DND-41 (cell line): ENCODE measurements at places on chromosomes 11 and 22.

- H3K4me3 ChIP-seq, result no peak overlapping the region
- no peaks in the 10 kb centered on the region for H3K36me3 ChIP-seq
- peaks cover 7% of the 10 kb centered on the region for H3K27me3 ChIP-seq
- no peaks in the 10 kb centered on the region for H3K4me1 ChIP-seq
Observed at GRCh38 chr11:7347611-7348431, 96.1 kb downstream of the SYT9 start.

- no peak overlapping the region for H3K27ac ChIP-seq
- peak; percentile 49 for DNase-seq
- no peaks in the 10 kb centered on the region for H3K27me3 ChIP-seq
- peaks cover 26% of the 10 kb centered on the region for H3K4me1 ChIP-seq
Observed at GRCh38 chr22:21624120-21624879, 5.5 kb downstream of the YDJC start.

- H3K27ac ChIP-seq, result peak overlapping the region; percentile 50; the same call in 1 of the 2 replicates
- no peaks in the 10 kb centered on the region for H3K27me3 ChIP-seq
- DNase-seq, result no peak
- H3K4me1 ChIP-seq, result peaks cover 11% of the 10 kb centered on the region
Observed at GRCh38 chr22:50563413-50564160, 868 bp upstream of the SYCE3 start.

DNA sequence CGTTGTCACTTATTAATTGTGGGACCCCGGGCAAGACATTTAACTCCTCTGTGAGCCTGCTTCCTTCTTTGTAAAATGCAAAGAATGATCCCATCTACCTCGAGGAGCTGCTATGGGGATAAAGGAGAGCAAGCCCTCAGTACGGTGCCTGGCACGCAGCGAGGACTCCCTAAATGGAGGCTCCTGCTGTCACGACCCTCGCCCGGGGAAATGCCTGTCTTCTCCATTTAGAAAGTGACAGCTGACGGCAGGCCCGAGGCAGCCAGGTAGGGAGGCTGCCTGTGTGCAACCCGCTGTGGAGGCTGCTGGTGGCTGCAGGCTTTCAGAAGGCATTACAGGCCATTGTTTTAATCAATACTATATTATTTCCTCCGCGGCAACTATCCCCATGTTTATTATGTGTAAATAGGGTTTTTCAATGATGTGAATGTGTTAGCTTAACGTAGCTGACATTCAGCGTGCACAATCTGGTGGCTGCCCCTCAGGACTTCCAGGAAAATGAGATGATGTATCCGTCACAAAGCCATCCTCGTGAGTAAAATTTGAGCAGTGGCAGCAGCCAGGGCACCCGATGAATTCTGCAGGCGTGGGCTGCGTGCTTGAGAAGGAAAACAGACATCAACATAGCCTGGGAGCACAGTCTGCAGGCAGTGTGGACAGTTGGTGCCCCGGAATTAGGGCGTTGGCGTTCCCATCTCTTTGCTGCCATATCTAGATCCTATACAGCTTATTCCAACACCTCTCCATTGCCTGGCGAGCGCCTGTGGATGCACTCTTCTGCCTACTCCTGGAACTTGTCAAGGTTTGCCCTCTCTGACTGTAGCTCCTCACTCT lies 228.3 kb downstream of the ST3GAL4 start:
- H3K27ac ChIP-seq, result no peak overlapping the region
- no peak overlapping the region for H3K4me3 ChIP-seq
- no peaks in the 10 kb centered on the region for H3K36me3 ChIP-seq
- H3K4me1 ChIP-seq, result no peaks in the 10 kb centered on the region
- H3K27me3 ChIP-seq, result peaks cover 24% of the 10 kb centered on the region
- DNase-seq, result no peak

GRCh38 chr11:43933608-43934551 lies 8.6 kb upstream of the C11orf96 start:
- no peak overlapping the region for H3K27ac ChIP-seq
- no peak for DNase-seq
- no peaks in the 10 kb centered on the region for H3K27me3 ChIP-seq
- H3K4me3 ChIP-seq, result no peak overlapping the region
- no peaks in the 10 kb centered on the region for H3K36me3 ChIP-seq

- H3K4me1 ChIP-seq, result peaks cover 9% of the 10 kb centered on the region
- no peaks in the 10 kb centered on the region for H3K36me3 ChIP-seq
- peaks cover 12% of the 10 kb centered on the region for H3K27me3 ChIP-seq
Observed at GRCh38 chr11:10602366-10602765, 33.9 kb upstream of the LYVE1 start.

- peak overlapping the region; percentile 78 for H3K4me3 ChIP-seq
- peaks cover 19% of the 10 kb centered on the region for H3K36me3 ChIP-seq
- no peaks in the 10 kb centered on the region for H3K27me3 ChIP-seq
- H3K27ac ChIP-seq, result peak overlapping the region; percentile 75
- peaks cover 48% of the 10 kb centered on the region for H3K4me1 ChIP-seq
Observed at GRCh38 chr11:45803971-45804760, 783 bp upstream of the SLC35C1 start.

DNA sequence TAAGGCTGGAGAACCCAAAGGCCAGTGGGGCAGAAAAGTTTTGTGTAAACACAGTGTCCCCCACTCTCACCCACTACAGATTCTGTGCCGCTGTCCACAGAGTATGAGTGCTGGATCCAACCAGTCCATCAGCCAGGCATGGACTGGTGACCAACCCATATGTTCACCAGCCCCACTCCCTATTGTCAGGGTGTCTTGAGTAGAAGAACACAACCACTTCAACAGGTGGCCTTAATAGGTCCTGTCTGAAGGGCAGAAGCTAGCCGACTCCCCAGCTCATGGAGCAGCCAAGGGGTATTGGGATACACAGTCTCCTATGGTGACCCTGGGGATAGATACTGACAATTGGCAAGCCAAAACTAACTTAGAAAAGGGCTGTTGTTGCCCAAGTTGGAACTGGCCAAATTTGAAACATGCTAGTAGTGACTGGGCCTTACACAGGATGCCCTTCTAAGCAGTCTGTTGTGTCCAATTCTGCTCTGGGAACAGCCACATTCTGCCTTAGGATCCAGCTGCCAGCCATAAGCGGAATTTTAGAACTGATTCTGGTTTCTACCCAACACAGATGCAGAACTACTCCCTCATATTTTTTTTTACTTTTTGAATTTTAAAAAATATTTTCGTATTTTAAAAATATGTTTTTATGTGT lies 19.8 kb upstream of the PGM2L1 start:
- no peak overlapping the region for H3K27ac ChIP-seq
- H3K4me1 ChIP-seq, result peaks cover 7% of the 10 kb centered on the region; the same call in 1 of the 2 replicates
- no peaks in the 10 kb centered on the region for H3K36me3 ChIP-seq
- H3K27me3 ChIP-seq, result peaks cover 10% of the 10 kb centered on the region
- H3K4me3 ChIP-seq, result no peak overlapping the region

- no peak overlapping the region for H3K4me3 ChIP-seq
- no peaks in the 10 kb centered on the region for H3K4me1 ChIP-seq
- H3K27me3 ChIP-seq, result peaks cover 15% of the 10 kb centered on the region
- no peak overlapping the region for H3K27ac ChIP-seq
Observed at GRCh38 chr22:32080904-32081303, 37.8 kb downstream of the SLC5A1 start.

GRCh38 chr11:19874266-19874665 lies 161.6 kb downstream of the NAV2 start:
- no peak overlapping the region for H3K4me3 ChIP-seq
- H3K27ac ChIP-seq, result no peak overlapping the region
- no peak for DNase-seq
- H3K36me3 ChIP-seq, result no peaks in the 10 kb centered on the region
- H3K27me3 ChIP-seq, result peaks cover 5% of the 10 kb centered on the region
- H3K4me1 ChIP-seq, result no peaks in the 10 kb centered on the region

DNA sequence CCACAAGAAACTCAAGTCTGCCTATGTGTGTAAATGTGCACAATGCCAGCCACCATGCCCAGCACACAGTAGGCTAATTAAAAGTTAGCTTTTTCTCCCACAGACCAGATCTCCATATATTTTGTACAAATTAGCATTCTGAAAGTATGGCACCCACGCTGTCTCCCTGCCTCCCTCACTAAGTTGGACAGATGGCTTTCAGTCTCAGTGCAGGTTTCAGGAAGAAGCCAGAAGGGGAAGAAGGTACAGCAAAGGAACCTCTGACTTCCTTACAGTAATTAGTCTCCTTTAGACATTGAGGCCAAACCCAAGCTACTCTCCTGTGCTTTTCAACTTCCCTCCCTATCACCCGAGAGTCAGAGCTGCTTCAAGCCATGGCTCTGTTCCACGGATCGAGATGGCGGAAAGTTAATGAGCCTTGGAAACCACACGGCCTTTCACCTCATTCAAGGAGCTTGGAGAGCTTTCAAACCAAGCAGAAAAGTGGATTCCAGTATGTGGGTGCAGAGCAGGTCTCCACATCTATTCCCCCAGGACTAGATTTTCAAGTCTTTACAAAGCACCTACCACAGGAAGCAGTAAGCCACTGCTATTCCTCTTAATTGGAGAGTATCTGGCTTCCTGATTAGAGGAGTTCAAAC lies 221.1 kb upstream of the NARS2 start:
- H3K36me3 ChIP-seq, result no peaks in the 10 kb centered on the region
- H3K27me3 ChIP-seq, result peaks cover 3% of the 10 kb centered on the region
- DNase-seq, result no peak
- H3K4me3 ChIP-seq, result no peak overlapping the region

- no peak overlapping the region for H3K4me3 ChIP-seq
- H3K27ac ChIP-seq, result no peak overlapping the region
- no peaks in the 10 kb centered on the region for H3K4me1 ChIP-seq
- no peak for DNase-seq
Observed at GRCh38 chr11:118078911-118079411, 2.1 kb downstream of the TMPRSS4 start.

DNA sequence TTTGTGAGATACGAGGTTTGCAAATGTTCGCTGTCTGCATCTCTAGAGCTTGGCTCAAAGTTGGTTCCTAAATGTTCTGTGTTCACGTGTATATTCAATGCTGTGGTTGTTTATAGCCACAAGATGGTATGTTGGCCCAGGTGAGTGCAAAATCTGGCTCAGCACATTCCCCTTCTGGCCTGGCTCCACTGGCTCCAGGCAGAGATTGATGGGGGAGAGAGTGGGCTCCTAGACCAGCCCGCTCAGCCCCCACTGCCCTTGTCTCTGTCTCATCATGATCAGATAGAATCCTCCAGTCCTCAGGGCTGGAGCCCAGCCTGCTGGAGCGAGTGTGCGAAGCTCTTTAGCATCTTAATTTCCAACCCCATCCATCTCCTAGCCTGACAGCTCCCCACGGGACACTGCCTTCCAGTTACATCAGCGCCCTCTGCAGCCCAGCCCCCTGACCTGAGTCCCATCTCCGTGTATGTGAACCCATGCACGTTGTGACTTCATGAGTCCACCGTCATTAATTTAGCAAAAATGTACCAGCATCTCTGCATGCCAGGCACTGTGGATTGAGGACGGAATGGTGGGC lies 2.0 kb downstream of the P2RX3 start:
- no peak for DNase-seq
- H3K4me3 ChIP-seq, result no peak overlapping the region
- peaks cover 10% of the 10 kb centered on the region for H3K4me1 ChIP-seq
- peaks cover 6% of the 10 kb centered on the region for H3K27me3 ChIP-seq

DNA sequence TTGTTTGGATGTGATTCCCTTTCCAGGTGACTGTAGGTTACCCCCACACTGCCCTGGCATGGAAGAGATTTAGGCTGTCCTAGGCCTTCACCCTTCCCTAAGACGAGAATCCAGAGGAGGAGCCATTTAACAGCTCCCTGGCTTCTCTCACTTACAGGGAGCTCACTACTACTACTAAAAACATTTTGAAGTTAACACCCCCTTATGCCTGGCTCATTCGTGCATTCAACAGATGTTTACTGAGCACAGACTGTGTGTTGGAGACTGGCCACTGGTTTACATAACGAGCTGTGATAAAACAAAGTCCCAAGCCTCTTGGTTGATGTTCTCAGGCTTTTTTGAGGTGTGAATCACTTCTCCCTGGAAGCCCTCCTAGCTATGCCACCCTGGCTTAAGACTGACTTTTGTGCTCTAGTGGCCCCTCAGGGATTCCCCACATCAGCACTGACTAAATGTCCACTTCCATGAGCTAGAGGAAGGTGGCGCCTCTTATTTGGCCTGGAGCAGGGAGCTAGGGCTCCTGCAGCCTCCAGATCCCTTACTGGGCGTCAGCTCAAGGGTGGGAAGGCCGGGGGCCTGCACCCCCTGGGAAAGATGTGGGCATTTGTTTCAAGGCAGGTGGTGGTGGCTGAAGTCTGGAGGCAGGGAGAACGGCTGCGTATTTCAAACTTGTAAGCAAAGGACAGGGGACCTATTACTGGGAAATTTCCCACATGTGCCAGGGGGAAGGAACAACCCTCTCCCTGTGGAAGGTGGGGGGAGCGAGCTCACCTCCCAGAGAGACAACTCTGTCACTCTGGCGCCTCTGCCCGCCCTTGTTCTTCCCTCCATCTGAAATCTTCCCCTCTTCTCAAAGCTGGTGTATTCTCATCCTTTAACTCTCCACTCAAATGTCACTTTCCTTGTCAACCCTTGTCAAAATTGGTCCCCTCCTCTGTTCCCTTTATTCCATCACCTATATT lies 19.4 kb upstream of the MALAT1 start:
- H3K36me3 ChIP-seq, result no peaks in the 10 kb centered on the region; the same call in 1 of the 2 replicates
- DNase-seq, result no peak
- peaks cover 21% of the 10 kb centered on the region for H3K4me1 ChIP-seq
- H3K27me3 ChIP-seq, result no peaks in the 10 kb centered on the region
- H3K27ac ChIP-seq, result no peak overlapping the region

- no peak for DNase-seq
- no peak overlapping the region for H3K4me3 ChIP-seq
- H3K4me1 ChIP-seq, result no peaks in the 10 kb centered on the region
Observed at GRCh38 chr22:42680648-42681047, 31.5 kb upstream of the CYB5R3 start.

- no peak overlapping the region for H3K27ac ChIP-seq
- no peaks in the 10 kb centered on the region for H3K27me3 ChIP-seq
- no peak for DNase-seq
- no peak overlapping the region for H3K4me3 ChIP-seq
Observed at GRCh38 chr11:80144897-80145594, 704.2 kb upstream of the TENM4 start.

DNA sequence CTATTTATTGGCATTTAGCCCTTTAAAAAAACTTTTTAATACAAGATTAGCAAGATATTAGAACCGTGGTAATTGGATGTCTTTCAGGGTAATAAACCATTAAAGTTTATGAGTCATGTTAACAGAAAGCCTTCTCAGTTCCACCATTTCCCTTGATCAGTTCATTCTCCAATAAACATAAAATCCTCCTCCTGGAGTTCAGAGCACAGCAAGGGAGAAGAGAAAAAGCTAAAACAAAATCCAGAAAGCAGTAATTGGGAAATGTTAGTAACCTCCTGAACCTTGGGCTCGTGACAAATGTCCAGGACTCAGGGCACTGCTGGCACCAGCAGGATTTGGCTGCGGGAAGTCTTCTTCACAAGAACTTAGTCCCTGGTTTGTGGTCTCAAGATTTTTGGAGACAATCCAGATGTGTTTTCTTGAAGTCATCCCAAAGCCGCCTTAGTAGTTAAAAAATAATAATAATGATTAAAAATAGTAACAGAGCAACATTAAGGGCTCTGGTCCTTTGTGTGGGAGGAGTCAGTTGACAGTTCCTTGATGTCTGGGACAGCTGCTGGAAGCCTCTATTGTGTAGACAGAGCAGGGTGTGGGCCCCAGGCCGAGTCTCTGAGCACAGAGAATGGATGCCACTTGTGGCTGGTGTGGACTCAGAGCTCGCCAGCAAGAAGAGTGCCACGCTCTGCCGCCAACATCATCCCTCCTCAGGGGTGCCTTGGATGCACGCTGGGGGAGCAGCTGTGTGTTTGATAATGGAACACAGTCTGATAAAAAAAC lies 43.4 kb upstream of the PITPNB start:
- H3K27me3 ChIP-seq, result no peaks in the 10 kb centered on the region
- no peak overlapping the region for H3K4me3 ChIP-seq
- DNase-seq, result no peak
- no peaks in the 10 kb centered on the region for H3K4me1 ChIP-seq
- no peak overlapping the region for H3K27ac ChIP-seq

GRCh38 chr11:120208777-120209176 lies 2.1 kb upstream of the OAF start:
- no peaks in the 10 kb centered on the region for H3K36me3 ChIP-seq
- no peak for DNase-seq
- H3K4me1 ChIP-seq, result peaks cover 22% of the 10 kb centered on the region
- H3K27ac ChIP-seq, result no peak overlapping the region
- H3K4me3 ChIP-seq, result no peak overlapping the region
- H3K27me3 ChIP-seq, result peaks cover 28% of the 10 kb centered on the region
